ENCODE measurements at places on chromosomes 11 and 22.

- no peak for DNase-seq
Observed at GRCh38 chr11:27497284-27497866, 9.2 kb downstream of the LIN7C start.

- no peak for DNase-seq
Observed at GRCh38 chr11:77217156-77217555, 84.3 kb downstream of the GDPD4 start.

GRCh38 chr11:21928847-21929246 is 264.0 kb upstream of the ANO5 start:
- no peak for DNase-seq

GRCh38 chr22:38406617-38407016 is 48.4 kb downstream of the KCNJ4 start:
- no peak for DNase-seq

DNA sequence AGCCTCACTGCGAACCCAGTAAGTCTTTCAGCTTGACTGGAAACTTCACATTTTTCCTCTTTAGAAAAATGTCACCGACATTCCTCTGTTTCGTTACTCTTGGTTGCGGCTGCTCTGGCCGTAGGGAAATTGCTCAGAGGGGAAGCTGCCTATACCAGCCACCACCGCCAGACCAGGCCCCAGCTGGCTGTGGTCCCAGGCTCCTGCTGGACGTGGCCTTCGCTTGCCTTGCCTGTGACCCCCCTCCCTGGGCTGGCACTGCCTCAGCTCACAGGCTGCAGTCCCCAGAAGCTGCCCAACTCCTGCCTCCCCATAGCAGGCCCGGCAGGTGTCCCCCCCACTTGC is 197.8 kb downstream of the MN1 start:
- DNase-seq, result no peak

GRCh38 chr11:9473408-9473807 is 12.6 kb downstream of the ZNF143 start:
- no peak for DNase-seq

DNA sequence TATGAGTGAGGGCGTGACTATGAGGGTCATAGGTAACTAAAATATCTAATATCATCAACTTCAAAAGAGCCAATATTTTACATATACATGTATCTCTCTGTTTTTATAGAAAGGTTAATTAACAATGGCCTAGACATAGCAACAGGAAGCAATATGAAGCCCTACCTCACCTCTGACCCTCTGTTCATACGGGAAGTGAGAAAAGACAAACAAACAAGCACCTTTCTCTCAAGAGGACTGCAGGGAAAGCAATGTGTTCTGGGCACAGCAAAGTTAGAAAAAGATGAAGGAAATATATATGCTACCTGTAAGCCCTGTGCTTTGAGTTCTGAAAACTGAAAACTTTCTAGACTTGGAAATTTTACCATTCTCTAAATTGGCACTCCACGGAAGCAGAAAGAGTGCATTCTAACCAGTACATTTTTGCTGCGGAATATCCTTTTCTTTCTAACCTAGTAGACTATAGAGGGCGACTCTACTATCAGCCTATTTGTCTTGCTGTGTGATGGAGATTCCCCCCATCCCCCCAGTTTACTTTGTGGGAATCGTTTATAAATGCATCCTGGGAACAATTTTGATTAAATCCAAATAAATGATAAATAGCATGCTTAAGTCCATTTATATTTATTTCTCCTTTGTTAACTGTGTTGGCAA is 830.4 kb upstream of the FAT3 start:
- no peak for DNase-seq

DNA sequence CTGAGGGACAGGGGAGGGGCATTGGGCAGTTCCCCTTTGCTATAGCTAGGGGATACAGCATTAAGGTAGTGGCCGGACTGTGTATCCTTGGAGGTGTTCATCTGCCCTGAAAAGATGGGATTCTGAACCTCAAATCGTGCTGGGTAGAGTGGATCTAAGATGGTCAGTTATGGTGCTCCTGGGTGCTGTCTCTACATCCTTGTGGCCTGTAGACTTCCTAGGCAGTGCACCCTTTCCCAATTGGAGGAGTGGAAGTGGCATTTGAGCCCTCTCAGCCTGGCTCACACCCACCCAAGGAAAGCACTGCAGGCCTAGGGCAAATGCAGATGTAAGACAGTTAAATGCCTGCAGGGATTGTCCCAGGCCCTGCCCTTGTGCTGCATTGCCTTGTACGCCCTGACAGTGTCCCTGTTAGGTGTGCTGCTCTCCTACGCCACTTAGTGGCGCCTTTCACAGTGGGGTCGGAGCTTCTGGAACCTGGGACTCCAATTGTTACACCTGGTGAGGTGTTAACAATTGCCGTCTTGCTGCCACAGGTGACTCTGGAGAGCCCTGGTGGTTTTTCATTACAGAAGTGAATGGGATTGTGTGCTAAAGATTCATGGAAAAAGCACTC is 35.0 kb downstream of the PPFIBP2 start:
- DNase-seq, result peak; percentile 55

GRCh38 chr22:36409911-36410756 is 22.4 kb upstream of the MYH9 start:
- peak; percentile 83 for DNase-seq

DNA sequence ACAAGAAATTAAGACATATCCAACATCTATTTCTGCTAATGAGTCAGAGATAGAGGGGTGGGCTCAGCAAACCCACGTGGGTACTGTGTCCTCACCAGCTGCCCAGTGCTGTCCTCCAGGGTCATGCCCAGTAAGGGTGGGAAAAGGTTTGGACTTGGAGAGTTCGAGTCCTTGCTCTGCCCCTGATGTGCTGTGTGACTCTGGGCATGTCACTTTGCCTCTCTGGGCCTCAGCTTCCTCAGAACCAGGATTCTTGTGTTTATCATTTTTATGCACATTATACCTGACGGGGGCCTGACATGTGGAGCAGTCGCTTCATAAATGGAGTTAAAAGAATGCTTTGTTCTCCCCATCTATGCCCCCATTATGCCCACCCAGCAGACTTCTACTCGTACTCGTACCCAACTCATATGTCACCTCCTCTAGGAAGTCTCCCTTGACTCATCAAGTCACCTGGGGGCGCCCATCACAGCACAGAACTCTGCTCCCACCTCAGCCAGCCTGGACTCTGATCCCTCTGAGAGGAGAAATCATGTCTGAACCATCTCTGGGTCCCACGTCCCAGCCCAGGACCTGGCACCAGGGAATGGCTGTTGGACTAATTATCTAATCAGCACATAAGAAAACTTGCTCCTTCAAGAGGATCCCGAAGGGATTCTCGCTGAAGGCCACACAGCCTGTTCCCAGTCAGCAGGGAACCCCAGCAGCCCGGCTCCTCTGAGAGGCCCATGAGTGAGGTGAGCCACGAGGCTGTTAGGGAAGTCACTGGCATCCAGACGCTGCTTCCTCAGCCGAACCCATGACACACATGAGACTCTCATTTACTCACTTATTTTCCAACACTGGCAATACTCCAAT is 38.7 kb upstream of the TSKU start:
- DNase-seq, result no peak

DNA sequence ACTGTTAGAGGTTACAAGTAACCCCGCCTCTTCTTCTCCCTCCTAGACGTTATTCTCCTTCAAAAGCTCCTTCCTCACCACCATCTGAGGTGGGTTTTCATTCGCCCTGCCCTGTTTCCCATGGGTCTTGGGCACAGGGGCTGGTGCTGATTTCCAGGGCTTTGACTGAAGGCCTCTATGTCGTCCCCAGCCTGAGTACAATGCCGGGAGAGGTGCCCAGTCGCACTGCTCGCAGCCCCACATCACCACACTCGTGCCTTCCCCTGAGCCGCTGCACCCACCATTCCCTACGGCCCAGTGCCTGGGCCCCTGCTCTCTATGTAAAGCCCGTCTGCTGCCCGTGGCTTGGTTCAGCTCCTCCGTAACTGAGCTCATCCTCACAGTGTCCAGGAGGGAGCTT is 169.8 kb downstream of the DSCAML1 start:
- no peak for DNase-seq

GRCh38 chr11:67464411-67465188 is 4.5 kb downstream of the TMEM134 start:
- DNase-seq, result peak; percentile 100

DNA sequence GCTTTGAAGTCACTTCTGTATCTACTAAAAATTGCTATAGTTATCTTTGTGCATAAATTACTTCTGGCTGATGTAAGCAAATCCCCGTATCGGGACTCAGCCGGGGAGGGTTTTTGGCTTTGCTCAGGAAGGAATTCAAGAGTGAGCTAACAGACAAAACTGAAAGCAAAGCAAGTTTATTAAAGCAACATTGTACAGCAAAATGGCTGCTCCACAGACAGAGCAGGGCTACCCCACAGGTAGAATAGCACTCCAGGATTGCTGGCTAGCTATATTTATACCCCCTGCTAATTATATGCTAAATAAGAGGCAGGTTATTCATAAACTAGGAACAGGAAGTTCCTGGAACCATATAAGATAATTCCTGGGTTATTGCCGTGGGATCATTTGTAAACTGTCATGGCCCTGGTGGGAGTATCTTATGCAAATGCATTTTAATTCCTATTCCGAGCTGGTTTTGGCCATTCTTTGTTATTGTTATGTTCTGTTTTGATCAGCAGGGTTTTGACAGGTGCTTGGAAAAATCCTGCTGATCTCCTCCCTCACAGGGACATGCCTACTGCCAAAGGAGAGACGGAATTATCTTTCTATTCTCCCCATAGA is 15.2 kb downstream of the MIF start:
- no peak for DNase-seq

DNA sequence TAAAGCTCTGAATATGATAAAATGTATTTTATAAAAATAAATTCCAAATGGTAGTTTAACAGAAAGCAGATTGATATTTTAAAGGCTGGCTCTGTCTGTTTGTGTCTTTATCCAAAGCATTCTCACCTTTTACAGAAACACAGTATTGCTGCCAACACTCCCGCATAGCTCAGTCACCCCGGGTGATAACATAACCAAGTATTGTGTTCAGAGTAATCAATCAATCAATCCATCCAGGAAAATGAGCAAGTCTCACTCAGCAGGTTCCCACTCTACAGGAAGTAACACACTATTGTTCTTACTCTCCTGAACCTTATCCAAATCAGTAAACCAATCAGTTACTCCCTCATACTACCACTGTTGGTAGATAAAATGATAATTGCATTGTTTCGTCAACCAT is 203.4 kb downstream of the LRRC4C start:
- no peak for DNase-seq

DNA sequence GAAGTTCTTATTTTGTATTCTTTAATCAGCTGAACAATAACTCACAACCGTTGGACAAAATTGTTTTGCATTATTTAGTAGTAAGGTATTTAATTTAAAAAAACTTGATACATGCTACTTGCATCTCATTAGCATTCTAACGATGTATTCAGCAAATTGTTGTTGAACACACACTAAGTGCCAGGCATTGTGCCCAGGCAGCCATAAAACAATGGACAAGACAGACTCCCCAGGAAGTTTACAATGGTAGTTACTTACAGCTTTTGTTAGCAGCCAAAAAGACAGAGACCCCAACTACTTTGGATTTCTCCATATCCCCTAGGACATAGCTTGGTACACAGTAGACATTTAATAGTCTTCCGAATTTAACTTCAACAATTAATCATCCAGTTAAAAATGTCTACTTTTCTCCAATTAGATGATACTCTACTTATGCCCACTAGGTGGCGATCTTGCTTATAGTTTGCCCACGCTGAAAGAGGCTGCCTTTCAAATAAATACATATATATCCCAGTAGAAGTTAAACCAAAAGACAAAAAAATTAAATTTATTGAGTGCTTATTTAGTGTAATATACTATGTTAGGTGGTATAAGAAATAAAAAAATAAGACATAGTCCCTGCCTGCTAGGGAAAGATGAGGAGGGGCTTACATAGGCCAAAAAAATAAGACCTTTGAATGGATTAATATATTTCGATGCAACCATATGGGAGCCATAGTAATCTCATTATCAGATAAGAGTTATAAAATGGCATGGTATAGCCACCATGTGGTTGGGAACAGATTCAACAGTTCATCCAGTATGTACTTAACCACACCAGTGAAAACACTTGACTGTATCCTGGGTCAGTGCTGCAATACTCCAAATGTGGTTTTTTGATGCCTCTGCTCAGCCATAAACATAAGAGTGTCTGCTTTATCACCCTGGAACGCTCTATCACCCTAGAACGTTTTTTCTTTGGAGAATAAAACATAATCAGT is 2.0 kb upstream of the FJX1 start:
- DNase-seq, result peak; percentile 48

GRCh38 chr22:19854778-19855503 is at the start of the genes GNB1L and RTL10:
TSS of gene GNB1L (minus strand) at chr22:19854874. CDS start at chr22:19821355, 33,519 bp downstream.
TSS of gene RTL10 (minus strand) at chr22:19854874. CDS start at chr22:19852261, 2,613 bp downstream.
- peak; percentile 97 for DNase-seq

GRCh38 chr11:4495487-4495886 is 13.0 kb downstream of the OR52K1 start:
- DNase-seq, result no peak

GRCh38 chr11:17544181-17544622 is at the start of gene USH1C:
TSS of gene USH1C (minus strand) at chr11:17544416. CDS start at chr11:17544307, 109 bp downstream.
- peak; percentile 71 for DNase-seq

GRCh38 chr11:74770456-74770855 is 21.8 kb downstream of the RNF169 start:
- DNase-seq, result no peak

DNA sequence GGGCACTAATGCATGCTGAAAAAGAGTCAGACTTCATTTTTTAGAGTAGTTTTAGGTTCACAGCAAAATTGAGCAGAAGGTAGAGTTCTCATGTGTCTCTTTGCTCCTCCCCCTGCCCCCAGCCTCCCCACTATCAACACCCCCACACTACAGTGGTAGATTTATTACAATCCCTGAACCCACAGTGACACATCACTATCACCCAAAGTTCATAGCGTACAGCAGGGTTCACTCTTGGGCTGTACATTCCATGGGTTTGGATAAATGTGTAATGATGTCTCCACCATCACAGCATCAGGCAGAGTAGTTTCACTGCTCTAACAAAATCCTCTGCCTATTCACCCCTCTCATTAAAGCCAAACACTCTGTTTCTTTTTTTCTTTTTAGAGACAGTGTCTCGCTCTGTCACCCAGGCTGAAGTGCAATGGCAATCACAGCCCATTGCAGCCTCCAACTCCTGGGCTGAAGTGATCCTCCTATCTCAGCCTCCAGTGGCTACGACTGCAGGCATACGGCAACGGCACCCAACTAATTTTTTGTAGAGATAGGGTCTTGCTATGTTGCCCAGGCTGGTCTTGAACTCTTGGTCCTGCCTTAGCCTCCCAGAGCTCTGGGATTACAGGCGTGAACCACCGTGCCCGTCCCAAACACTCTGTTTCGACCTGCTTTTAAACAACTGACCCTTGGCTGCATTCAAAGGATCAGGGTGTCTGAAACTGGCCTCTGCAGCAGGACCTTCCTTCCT is 4.1 kb downstream of the BEST1 start:
- DNase-seq, result no peak

DNA sequence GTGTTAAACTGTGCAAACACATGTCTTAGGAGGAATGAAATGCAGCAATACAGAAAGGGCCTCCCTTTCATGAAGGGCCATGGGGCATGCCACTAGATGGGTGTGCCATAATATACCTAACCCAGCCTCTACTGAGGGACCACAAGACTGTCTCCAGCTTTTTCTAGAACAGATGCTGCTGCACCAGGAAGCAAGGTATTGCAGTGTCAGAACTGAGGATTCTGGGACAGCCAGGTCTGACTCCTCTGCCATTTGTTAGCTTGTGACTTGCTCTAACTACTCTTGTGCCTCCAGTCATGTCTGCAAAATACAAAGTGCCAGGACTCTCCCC is 53.2 kb downstream of the HIRA start:
- DNase-seq, result no peak

- no peak for DNase-seq
Observed at GRCh38 chr22:50325444-50326224, 1.2 kb downstream of the DENND6B start.
